ENCODE measurements at places on chromosomes 11 and 22. TPM values are rescaled to one million over a fixed set of nuclear protein-coding genes. Genes with fewer than 3 reads are reported as not detected.
A peak's percentile ranks its signal among the peaks of the same experiment; 100 is the strongest.

DNA sequence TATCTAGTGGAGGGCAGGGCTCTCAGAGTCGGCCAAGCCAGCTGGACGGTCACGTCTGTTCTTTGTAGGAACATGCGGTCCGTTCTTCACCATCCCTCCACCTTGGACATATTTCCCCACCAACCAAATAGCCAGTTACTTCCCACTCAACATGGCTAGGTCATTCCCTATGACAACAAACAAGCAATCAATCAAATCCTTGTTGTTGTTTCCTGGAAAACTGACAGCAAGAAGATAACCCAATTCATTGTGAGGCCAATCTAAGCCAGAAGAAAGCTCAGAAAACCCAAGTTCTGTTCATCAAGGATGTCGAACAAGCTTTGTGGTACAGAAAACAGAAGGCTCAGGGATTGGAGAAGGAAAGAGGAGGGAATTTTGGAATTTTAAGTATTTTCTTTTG lies 10.9 kb downstream of the PLAAT5 start:
- no peak for DNase-seq

GRCh38 chr11:118715245-118715831 lies 35.9 kb upstream of the TREH start:
- no peak for DNase-seq

DNA sequence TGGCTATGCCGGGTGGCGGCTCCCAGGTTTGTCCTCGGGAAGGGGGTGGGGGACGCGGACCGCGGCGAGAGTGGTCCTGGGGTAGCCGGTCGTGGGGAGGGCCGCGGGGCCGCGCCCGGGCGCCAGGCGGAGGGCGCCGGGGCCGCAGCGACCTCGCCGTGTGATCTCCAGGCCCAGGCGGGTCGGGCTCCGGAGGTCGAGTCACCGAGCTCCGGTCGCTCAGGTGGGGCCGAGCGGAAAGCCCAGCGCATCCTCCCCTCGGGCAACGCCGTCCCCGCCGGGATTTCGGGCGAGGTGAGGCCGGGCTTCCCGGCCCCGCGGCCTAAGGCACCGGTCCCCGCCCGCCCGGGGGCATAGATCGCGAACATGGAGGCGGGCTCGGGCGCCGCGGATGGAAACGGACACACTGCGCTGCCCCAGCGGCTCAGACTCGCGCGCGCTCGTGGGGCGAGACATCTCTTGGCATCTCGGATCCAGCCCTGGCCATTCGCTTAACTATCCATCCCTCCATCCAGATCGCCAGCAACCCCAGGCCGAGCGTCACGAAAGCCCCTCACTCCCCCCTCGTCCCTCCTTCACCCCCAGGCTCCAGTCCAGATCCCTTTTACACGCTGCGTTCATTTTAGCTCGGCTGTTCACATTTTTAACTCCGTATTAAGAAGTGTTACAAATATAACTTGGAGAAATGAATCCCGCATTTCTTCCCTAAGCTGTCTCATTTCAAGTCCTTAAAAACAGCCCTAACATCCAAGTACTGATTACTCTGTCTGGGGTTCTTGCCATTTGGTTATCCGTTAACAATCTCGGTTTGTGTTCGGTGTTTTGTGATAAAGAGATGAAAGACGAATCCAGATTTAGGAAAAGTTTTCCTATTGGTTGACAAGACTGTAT lies 460 bp downstream of the ZC3H12C start:
- no peak for DNase-seq

Gene PLAAT5
- 0.23 TPM for total RNA-seq

GRCh38 chr11:128483211-128483788 lies 104.1 kb downstream of the ETS1 start:
- no peak for DNase-seq

DNA sequence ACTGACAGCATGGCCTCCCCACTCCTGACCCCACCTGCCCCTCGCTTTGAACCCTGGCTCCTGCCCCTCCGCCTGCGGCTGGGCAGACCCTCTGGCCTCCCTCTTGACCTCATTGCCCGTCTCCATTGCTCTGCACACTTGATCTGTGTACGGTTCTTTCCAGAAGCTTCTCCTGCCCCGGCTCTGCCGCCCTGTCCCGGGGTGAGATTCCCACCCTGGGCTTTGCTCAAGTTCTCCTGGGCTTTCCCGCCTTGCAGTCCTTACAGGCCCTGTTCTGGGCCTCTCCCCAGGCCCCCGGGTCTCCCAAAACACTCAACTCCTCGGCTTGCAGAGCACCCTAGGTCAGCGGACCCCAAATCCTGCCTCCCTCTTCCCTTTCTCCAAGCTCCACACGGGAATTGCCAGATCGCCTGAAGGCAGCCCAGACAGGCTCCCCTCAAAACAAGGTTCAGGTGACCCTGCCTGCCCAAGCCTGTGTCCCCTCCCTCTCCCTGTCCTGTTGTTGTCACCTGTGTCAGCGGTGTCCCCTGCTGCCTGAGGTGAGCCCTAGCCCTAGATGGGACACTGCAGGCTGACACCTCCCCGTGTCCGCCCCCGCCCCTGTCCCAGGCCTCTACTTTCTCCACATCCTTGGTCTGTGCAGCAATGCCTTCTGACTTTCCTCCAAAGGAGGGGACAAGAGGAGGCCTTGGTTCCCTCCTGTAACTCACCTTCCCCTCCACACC lies 1.5 kb downstream of the GAL start:
- no peak for DNase-seq

Gene PHF21B
- 0.15 TPM for total RNA-seq

Gene CCDC117
- total RNA-seq: 22.3 TPM

DNA sequence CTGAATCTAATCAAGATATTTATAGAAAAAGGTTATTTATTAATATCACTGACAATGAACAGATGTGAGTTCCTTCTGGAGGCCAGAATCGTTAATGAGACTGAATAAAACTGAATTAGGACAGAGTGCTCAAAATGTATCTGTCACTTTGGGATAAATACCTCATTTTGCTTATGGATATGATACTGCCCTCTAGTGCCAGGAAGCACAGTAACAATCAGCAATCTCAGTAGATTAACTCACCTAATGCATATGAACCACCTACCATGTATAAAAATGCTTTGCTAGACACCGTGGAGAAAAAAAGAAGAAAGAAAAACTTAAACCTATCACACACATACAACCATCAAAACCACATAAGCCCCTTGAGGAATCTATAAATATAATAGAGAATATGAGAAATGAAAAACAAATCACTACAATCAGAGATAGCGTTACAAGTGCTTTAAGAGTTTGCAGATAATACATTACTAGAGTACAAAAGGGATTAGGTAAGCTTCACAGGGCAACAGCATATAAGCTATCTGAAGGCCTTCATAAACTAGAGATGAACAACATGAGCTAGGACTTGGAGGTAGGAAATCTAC lies 117.4 kb downstream of the SGSM3 start:
- no peak for DNase-seq

Gene NOX4
- not detected for total RNA-seq

- DNase-seq: no peak
Measured at GRCh38 chr11:124612045-124612444, 817 bp downstream of the PANX3 start.

Gene MYH9
- 1,109 TPM for total RNA-seq

DNA sequence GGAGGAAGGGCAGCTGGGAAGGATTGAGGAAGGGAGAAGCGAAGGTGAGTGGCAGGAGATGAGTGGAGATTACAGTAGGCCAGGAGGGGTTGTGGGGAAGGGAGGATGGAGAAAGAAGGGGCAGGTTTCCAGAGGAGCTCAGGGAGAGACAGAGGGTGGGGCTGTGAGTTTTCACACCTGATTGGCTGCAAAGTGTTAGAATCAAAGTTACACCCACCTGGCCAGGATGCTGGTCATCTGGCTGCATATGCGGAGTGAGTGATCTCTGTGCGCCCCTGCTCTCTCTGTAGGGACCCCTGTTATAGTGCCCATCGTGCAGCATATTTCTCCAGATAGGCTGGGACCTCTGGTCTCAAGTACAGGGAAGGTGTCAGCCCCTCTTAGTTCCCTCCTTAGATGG lies 18.3 kb downstream of the AMPD3 start:
- DNase-seq: no peak

- no peak for DNase-seq
Measured at GRCh38 chr11:116533186-116533825, 239.5 kb downstream of the BUD13 start.

DNA sequence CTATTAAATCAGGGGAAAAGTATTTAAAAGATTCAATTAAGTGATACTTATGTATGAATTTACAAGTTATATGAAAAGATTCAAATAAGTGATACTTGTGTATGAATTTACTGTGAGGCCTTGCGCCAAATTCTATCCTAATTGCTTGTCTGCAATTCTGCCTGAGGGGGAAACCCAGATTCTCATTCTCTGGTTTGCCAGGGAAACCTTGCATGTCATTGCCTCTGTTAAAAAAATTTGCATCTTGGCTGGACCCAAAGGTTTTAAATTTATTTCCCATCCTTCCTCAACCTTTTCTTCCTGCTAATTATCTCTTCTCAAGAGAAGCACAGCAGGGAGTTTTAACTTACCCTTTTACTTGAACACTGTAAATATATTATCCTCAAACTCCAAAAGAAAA lies 13.8 kb downstream of the OLFML1 start:
- DNase-seq: no peak

Gene JAM3
- 8.4 TPM for total RNA-seq

DNA sequence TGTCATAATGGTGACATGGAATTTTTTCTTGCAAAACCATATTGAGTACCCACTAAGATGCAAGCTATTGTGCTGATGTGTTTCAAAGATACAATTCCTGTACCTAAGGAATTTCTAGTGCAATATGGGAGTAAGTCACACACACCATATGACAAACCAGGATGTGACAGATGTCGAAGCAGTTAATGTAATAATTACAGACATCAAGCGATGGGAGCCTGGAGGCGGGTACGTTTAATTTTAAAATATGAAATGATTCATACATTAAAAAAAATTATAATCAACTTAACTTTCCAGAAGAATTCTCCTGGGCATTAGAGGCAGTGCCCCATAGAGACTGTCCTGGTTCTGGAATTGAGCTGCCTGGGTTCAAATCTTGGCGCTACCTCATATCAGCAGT lies 6.0 kb downstream of the SYCE3 start:
- DNase-seq: no peak

GRCh38 chr11:69287968-69288882 lies 5.7 kb upstream of the MYEOV start:
- DNase-seq: no peak

DNA sequence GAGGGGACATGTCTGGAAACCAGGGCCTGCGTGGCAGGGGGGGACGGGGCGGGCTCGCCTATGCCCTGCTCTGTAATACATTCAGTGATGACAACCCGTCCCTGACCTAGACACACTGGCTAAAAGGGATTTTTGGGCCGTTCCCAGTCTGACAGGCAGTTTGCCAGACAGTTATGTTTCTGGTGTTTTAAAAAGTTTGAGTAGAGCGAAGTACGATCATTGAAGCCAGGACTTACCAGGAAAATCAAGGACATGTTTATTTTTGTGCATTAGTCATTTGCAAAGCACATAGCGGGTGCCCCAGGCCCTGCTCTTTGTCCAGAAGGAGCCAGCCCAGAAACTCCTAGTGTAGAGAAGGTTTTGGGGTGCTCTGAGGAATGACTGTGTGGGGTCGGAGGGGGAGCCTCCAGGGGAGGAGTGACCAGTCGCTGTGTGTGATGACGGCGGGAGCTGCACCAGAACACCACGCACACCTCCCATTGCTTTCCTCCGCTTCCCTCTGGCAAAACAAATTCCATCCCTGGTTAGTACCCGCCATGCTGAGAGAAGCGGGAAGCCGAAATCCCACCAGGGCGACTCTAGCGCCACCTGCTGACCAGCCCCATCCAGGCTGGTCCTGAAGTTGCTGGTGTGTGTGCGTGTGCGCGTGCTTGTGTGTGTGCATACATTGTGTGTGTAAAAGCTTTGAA lies 50.8 kb downstream of the FBLN1 start:
- peak; percentile 40 for DNase-seq

- DNase-seq: no peak
Measured at GRCh38 chr11:111663820-111664219, 61.6 kb downstream of the SIK2 start.

DNA sequence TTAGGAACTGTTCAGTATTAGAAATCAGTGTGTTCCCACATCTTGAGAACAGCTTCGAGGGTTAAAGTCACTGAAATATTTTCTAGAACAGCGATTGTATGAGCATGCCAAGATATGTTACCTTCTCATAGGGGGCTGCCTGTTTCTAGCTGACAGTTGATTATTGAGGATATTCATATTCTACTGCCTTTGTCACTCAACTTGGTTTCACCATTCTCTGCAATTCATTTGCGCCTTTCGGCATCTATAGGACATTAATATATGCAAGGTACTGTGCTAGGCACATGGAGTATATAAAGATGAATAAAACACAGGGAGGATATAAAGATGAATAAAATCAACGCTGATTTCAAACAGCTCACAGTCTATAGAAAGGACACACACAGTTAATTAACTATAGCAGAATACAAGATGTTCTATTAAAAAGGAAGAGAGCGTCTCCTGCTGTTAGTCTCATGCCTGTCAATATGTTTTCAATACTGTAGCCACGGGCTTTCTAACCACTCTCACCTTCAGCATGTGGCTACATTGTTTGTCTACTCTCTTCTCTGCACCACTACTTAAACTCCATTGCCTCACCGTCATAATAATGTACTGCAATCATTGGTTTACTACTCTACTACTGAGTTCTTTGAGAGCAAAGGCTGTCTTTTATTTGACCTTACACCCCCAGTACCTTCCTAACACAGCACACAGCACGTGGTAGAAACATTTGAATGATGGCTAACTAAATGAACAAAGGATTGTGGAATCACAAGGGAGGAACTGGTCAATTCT lies 81.9 kb downstream of the RAB30 start:
- DNase-seq: no peak

DNA sequence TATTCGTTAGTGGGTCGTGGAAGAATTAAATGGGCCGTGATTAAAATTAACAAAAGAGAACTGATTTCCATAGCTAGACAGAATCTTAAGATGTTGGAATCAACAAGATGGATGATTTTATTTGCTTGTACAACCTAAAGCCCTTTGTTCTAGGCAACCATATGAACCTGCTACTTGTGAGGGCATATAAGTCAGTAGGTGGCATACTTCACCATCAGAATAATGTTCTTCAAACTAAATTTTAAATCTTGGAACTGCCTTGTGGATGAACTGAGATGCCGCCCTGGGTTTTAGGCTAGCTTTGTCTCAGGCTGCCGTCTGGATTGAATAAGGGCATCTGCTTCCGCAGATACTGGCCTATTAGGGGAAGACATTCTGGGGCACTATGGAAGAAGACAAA lies 40.9 kb downstream of the CSRP3 start:
- DNase-seq: no peak

Gene TSGA10IP
- not detected for total RNA-seq

Gene NFAM1
- 0.18 TPM for total RNA-seq

GRCh38 chr22:45680932-45681700 lies 9.5 kb downstream of the ATXN10 start:
- no peak for DNase-seq

- no peak for DNase-seq
Measured at GRCh38 chr11:115207166-115207591, 297.0 kb downstream of the CADM1 start.

GRCh38 chr11:65223011-65223410 lies 38.8 kb upstream of the POLA2 start:
- DNase-seq: no peak

Gene MAPK8IP2
- 0.39 TPM for total RNA-seq

Measured in T-cell (primary cell).